ENCODE measurements at places on chromosomes 1 and 21.

DNA sequence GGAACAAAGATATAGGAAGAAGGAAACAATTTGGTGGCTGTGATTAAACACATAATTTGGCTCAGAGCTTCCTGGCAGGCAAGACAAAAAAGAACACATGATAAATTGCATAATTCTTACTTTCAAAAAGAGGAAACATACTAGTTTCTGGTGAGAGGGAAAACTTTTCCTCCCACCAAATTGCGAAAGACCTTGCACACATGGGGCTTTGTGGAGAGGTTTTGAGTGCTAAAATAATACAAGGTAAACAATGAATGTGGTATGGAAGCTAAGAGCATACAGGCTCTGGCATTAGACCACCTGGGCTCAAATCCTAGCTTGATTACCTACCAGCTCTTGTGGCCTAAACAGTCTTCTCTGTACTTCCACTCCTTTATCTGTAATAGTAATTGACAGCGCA lies 140.2 kb upstream of the HOOK1 start:
- no peak for DNase-seq

GRCh38 chr1:96580920-96581319 lies 140.7 kb upstream of the PTBP2 start:
- DNase-seq, result no peak

DNA sequence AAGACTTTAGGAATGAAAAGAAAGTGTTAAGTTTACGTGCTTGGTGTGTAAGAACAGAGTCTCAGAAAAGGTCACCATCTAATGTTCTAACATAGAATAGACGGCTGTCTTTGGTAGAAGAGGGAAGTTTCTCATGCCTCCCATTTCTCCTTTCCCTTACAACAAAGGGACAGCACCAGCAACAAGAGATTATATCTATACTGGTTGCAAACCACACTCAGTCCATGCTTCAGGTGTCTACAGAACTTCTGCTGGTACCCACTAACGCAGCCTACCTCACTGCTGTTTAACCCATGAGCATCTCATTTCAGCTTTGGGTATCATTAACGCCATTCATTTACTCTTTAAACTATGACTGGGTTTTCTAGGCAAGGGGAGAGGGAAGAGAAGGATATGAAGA lies 9.2 kb upstream of the ITPKB start:
- no peak for DNase-seq

- DNase-seq, result no peak
These were observed 7.1 kb downstream of the CLIC6 start for GRCh38 chr21:34675871-34676270.

GRCh38 chr1:65595724-65596123 lies 175.3 kb downstream of the LEPR start:
- DNase-seq, result no peak

GRCh38 chr1:157595356-157595755 lies 2.5 kb downstream of the FCRL4 start:
- no peak for DNase-seq

- DNase-seq, result no peak
These were observed 45.9 kb downstream of the CDC42BPA start for GRCh38 chr1:227272428-227272827.

- DNase-seq, result peak; percentile 60
These were observed 465.2 kb downstream of the USP25 start for GRCh38 chr21:16194788-16195537.

GRCh38 chr1:111856411-111857185 lies 100.9 kb downstream of the DDX20 start:
- no peak for DNase-seq

GRCh38 chr1:200775850-200776249 lies 37.2 kb downstream of the CAMSAP2 start:
- DNase-seq, result no peak

DNA sequence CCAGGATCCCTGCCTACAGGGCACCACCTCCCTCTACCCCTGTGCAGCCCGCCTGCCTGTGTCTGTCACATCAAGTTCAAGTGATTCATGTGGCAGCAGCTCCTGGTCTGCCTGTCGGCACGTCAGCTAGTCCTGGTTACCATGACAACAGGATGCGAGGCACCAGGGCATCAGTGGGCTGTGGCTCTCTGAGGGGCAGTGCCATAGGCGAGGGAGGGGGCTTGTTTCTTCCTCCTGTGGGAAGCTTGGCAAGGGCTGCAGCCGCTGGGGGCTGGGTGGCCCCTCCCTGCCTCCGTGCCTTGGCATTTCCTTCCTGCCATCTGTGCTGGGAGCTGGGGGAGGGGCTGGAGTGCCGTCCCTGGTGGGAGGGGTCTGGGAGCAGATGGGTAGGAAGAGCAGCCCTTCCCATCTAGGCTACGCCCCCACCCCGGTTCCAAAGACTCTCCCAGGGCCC lies 43.1 kb downstream of the FOXO6 start:
- no peak for DNase-seq

DNA sequence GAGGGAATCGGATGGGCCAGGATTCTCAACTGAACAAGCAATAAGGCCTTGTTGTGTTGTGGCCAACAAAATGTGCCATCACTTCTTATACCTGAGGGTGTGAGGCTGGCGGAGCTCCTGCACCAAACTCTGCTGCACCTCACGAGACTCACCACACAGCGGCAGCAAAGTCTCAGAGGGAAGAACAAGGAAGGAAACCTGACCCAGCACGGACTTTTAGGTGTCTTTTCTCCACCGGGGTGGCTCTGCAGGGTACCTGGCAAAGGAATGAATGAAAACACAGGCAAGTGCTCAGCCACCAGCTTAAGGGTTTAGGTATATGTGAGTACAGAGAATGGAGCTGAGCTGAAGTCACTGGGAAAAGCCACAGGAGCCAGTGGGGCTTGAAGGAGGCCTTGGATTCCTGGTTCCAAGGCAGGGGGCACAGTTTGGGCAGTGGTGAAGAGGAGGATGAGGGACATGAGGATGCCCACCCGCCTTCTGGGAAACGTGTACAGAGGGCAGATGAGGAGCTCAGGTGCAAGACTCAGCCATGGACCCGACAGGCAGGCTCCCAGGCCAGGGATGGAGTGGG lies 31.1 kb upstream of the HSD3B1 start:
- DNase-seq, result peak; percentile 20

DNA sequence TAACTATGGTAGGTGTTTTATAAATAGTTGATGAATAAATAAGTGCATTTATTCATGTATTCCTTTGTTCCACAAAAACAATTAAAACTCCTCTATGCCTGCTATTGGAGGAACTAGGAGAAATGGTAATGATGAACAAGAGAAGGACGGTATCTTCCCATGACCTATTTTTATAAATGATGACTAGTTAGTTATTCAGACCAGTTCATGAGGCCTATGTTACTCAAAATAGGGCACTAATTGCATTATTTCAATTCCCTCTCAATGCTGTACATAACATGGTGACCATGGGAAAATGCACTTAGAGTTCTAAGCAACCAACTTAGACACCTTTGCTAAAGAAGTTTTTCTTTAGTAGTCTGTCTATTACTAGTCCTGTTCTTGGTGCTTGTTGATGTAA lies 53.1 kb downstream of the XCL1 start:
- DNase-seq, result no peak

DNA sequence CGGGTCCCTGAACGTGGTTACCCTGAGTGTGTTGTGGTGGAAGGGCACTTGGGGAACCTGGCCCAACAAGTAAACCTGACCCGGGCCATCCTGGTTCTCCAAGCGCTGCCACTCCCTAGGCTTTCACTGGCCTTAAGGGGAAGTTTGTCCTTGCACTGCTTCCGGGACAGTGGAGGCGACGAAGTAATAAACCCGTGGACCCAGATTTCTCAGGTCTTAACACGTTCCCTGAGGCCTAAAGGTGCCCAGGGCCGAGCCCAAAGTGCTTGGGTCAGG lies 261 bp upstream of the CCDC24 start:
- DNase-seq, result peak; percentile 81

- DNase-seq, result no peak
These were observed 290.7 kb downstream of the TM2D1 start for GRCh38 chr1:61434276-61434675.

Measured in right kidney (tissue), 9 donors.